ENCODE measurements at places on chromosomes 2 and 18. TPM values are rescaled to one million over a fixed set of nuclear protein-coding genes. Genes with fewer than 3 reads are reported as not detected.

Gene REEP1
- total RNA-seq = 0.44 TPM

Gene PTRHD1
- 20.7 TPM for total RNA-seq

Gene GALR1
- total RNA-seq = 3.6 TPM

Gene INO80C
- 9.5 TPM for total RNA-seq

Gene ASB1
- 19.4 TPM for total RNA-seq

Gene TNFRSF11A
- total RNA-seq = 7.0 TPM

Gene DES
- total RNA-seq = 3.1 TPM

Gene MC2R
- not detected for total RNA-seq

Gene CCDC74B
- 2.1 TPM for total RNA-seq

Gene SAG
- not detected for total RNA-seq
